Psoas muscle (tissue), 8 donors: ENCODE measurements at places on chromosomes 1 and 21. TPM values are rescaled to one million over a fixed set of nuclear protein-coding genes. Genes with fewer than 3 reads are reported as not detected.

The EXTL1 gene
- 2.8 TPM for total RNA-seq

The FHAD1 gene
- total RNA-seq, result 0.24 TPM

The MIXL1 gene
- total RNA-seq, result not detected

The COG2 gene
- 30.5 TPM for total RNA-seq

The PROK1 gene
- 0.21 TPM for total RNA-seq

The GBP2 gene
- 33.8 TPM for total RNA-seq

The PLEKHN1 gene
- total RNA-seq, result not detected
